Esophagus muscularis mucosa (tissue), 4 donors: ENCODE measurements at places on chromosomes 16 and 17.

DNA sequence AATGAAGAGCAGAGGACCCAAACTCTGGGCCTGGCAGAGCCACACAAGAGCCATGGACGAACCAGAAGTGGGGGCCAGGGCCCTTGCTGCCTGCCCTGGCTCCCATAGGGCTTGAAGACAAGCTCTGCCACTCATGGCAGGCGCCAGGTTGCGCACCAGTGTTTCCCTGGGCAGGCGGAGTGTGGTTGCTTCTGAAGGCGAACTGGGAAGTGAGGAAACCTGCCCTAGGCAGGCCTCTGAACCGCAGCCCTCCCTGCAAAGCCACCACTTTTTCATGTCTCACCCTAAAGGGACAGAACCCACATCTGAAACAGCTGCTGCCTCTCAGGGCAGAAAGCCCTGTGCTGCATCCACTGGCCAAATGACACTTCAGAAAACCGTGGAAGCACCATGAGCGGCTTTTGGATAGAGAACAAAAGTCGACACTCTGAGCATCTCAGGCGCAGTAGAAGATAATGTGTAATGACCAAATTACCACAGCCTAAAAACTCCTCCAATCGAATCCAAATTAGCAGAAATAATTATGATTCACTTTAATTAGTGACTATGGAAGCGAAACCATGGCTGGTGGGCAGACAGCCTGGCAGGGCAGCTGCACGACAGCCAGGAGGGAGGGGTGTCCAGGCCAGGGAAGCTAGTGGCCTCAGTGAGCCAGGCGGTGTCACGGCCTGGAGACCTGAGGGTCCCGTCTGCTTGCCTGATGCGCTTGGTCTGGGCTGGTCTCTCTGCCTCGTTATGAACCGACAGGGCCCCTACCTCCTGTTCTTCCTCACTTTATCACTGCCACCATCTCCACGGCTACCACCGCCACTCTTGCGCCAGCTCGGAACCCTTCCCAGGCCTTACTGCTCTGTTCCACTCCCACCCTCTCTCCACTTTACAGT, 59.1 kb downstream of the PRMT7 start:
- H3K27ac ChIP-seq = no peak overlapping the region
- H3K4me3 ChIP-seq = no peak overlapping the region
- no peaks in the 10 kb centered on the region for H3K36me3 ChIP-seq
- no peaks in the 10 kb centered on the region for H3K4me1 ChIP-seq
- DNase-seq = no peak

GRCh38 chr17:61947367-61948078, 19.7 kb upstream of the INTS2 start:
- no peak for DNase-seq
- no peaks in the 10 kb centered on the region for H3K27me3 ChIP-seq
- H3K27ac ChIP-seq = no peak overlapping the region
- H3K4me1 ChIP-seq = peaks cover 4% of the 10 kb centered on the region

DNA sequence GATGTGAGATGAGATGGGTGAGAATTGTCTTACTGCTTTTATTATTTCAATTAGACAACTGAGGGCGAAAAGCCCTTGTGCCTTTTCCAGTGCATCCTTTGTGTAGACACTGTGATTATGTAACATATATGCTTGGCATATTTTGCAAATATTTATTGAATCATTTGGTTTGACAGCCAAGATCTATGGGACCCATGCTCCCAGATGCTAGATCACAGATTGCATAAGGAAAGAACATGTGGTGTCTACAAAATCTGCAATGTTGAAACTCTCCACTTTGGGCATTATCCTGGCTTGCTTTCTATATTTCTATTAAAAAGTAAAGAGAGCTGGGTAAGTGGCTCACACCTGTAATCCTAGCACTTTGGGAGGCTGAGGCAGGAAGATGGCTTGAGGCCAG, 4.8 kb upstream of the COG1 start:
- H3K27ac ChIP-seq = no peak overlapping the region
- no peaks in the 10 kb centered on the region for H3K36me3 ChIP-seq
- no peak for DNase-seq
- no peaks in the 10 kb centered on the region for H3K27me3 ChIP-seq
- no peak overlapping the region for H3K4me3 ChIP-seq
- H3K4me1 ChIP-seq = peaks cover 12% of the 10 kb centered on the region

GRCh38 chr17:75502072-75502720, 13.1 kb downstream of the CASKIN2 start:
- H3K4me1 ChIP-seq = peaks cover 33% of the 10 kb centered on the region
- H3K36me3 ChIP-seq = peaks cover 99% of the 10 kb centered on the region

DNA sequence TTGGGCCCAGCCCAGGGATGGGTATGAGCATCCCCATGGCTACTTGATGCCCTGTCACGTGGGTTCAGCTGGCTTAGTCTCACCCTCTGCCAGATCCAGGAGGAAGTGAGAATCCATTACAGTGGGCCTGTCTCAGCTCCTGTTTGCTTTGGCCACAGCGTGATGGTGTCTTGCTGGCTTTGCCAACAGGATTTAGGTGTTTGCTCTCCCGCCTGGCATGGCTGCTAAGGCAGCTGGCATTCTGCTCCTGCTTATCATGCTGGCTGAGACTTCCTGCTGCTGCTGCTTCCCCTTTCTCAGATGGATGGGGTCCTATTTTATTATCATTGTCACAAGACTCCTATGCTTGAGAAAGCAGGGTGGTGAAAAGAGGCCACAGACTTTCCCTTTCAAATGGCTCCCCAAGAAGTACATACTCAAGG, 28.3 kb upstream of the HOXB13 start:
- peaks cover 52% of the 10 kb centered on the region for H3K27me3 ChIP-seq
- peaks cover 29% of the 10 kb centered on the region for H3K4me1 ChIP-seq
- no peak overlapping the region for H3K27ac ChIP-seq

- DNase-seq = no peak
- H3K27ac ChIP-seq = peak overlapping the region; percentile 11
- H3K4me1 ChIP-seq = peaks cover 15% of the 10 kb centered on the region
- H3K36me3 ChIP-seq = no peaks in the 10 kb centered on the region
- H3K4me3 ChIP-seq = no peak overlapping the region
Observed at GRCh38 chr16:24667244-24667764, 62.1 kb upstream of the TNRC6A start.

- H3K36me3 ChIP-seq = no peaks in the 10 kb centered on the region
- no peak overlapping the region for H3K4me3 ChIP-seq
- no peak for DNase-seq
- no peaks in the 10 kb centered on the region for H3K27me3 ChIP-seq
Observed at GRCh38 chr16:74570412-74571301, 36.3 kb downstream of the GLG1 start.

DNA sequence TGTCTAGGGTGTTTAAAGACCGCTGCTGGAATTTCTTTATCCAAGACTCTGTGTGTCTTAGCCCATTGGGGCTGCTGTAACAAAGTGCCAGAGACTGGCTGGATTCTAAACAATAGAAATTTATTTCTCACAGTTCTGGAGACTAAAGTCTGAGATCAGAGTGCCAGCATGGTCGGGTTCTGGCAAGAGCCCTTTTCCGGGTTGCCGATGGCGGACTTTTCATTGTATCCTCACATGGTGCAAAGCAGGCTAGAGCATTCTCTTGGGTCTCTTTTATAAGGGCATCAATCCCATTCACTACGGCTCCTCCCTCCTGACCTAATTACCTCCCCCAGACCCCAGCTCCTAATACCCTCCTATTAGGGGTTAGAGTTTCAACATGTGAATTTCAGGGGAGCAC, 9.5 kb downstream of the NLRC5 start:
- no peaks in the 10 kb centered on the region for H3K27me3 ChIP-seq
- no peak for DNase-seq
- peaks cover 35% of the 10 kb centered on the region for H3K4me1 ChIP-seq
- H3K27ac ChIP-seq = no peak overlapping the region

DNA sequence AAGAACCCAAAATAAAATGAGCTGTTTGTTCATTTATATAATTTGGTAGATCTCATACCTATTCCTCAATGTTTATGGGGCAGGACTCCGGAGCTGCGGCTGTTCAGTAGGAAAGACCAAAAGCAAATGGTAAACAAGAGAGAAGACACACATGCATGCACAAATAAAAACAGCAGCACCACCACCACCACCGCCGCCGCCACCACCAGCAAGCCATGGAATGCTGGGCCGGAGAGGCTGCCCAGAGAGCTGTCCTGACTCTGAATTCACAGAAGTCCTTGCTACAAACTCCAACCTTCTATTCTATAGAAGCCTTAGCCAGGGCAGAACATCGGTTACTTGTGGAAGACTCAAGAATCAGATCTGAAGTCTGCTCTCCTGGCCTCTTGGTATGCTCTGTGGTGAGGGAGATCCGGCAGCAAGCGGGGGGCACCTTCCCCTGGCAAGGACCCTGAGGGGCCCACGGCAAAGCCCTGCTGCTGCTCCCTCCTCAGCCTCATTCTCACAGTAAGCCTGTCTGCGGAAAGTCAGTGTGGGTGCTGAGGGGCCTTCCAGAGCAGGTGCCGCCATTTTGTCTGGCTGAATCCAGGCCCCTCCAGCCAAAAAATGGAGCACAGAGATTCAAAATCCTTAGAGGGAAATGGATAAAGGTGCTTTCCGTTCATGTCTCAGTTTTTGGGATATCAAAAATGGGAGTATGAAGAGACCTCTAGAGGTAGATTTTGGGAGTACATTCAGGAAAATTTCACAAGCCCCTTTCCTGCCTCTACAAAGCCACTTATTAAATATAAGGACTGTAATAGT, 6.4 kb upstream of the FOXJ1 start:
- H3K4me3 ChIP-seq = no peak overlapping the region
- H3K36me3 ChIP-seq = no peaks in the 10 kb centered on the region
- H3K27me3 ChIP-seq = no peaks in the 10 kb centered on the region
